HFFc6 (cell line): ENCODE measurements at places on chromosomes 16 and 17. TPM values are rescaled to one million over a fixed set of nuclear protein-coding genes. Genes with fewer than 3 reads are reported as not detected.

- no peaks in the 10 kb centered on the region; the same call in 1 of the 2 replicates for H3K27me3 ChIP-seq
- peaks cover 5% of the 10 kb centered on the region; the same call in 1 of the 2 replicates for H3K36me3 ChIP-seq
- H3K27ac ChIP-seq, result peak overlapping the region; percentile 75
Measured at GRCh38 chr17:81294512-81295030, 536 bp downstream of the SLC38A10 start.

Gene PRSS33
- not detected in 3 replicates for total RNA-seq

DNA sequence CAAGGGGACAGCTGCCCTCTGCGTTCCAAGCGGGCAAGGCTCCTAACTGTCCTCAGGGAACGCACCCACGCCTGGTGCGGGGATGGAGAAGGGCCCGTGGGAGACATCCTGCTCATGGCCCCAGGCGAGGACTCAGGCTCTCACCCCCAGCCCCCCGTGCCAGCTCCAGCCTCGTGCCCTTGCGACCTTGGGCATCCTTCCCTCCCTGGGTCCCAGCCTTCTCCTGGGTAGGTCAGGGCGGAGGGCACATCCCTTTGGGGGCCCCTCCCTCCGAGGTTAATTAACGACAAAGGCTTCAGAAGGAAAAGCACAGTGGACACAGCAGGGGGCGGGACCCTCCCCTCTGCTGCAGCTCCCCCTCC, 3.0 kb downstream of the PGAP6 start:
- H3K4me1 ChIP-seq, result peaks cover 6% of the 10 kb centered on the region
- DNase-seq, result no peak
- no peak overlapping the region for H3K27ac ChIP-seq
- no peaks in the 10 kb centered on the region; the same call in 1 of the 2 replicates for H3K27me3 ChIP-seq

- H3K4me1 ChIP-seq, result no peaks in the 10 kb centered on the region
- H3K27ac ChIP-seq, result no peak overlapping the region
- H3K27me3 ChIP-seq, result peaks cover 33% of the 10 kb centered on the region
- no peaks in the 10 kb centered on the region for H3K36me3 ChIP-seq
Measured at GRCh38 chr17:40608061-40608581, 39.5 kb downstream of the SMARCE1 start.

- no peak overlapping the region for H3K27ac ChIP-seq
- no peaks in the 10 kb centered on the region for H3K36me3 ChIP-seq
- H3K4me3 ChIP-seq, result no peak overlapping the region
- peaks cover 24% of the 10 kb centered on the region for H3K4me1 ChIP-seq
- H3K27me3 ChIP-seq, result peaks cover 14% of the 10 kb centered on the region
Measured at GRCh38 chr16:57632568-57632967, 4.1 kb downstream of the ADGRG1 start.
